ENCODE measurements at places on chromosomes 12 and 14.

DNA sequence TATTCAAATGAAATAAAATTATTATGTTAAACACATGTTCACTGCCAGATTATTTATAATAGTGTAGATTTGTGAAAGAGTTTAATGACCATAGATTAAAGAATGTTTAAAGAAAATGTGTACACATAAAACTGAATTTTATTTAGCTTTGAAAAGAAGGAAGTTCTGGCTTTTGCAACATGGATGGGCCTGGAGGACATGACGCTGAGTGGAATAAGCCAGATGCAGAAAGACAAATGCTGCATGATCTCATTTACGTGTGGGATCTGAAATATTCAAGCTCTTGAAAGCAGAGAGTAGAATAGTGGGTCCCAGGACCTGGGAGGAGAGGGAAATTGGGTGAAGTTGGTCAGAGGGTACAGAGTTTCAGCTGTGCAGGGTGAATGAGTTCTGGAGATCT lies 1261.2 kb downstream of the TMEM121 start:
- DNase-seq = no peak

GRCh38 chr14:105322791-105323556 lies 8.4 kb downstream of the PACS2 start:
- DNase-seq = no peak

DNA sequence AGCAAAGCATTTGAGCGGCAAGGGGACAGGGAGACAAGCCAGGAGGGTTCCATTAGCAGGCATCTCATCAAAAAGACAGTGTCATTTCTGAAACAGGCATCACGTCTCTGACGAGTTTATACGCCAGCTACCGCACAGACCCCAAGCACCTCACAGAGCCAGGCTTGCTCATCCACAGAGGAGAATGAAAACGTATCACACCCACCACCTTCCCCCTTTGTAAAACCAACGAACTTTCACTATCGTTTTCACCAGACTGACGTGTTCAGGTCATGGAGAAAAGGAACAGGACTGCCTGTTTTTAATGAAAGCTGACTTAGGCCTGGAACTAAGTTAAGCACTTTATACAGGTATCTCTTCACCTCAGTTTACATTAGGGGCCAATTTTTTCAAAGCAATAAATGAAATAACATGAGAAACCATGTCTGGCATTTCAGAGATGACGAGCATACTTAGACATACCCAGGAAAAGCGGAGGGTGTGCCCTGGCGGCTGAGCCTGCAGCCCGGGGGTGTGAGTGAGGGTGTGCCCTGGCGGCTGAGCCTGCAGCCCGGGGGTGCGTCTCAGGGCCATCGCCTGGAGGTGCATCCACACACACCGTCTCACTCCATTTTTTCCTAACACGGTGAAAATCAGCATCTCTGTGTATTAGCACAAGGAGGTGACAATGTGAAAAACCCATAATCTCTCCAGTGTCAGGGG lies 41.9 kb downstream of the STX2 start:
- DNase-seq = no peak

DNA sequence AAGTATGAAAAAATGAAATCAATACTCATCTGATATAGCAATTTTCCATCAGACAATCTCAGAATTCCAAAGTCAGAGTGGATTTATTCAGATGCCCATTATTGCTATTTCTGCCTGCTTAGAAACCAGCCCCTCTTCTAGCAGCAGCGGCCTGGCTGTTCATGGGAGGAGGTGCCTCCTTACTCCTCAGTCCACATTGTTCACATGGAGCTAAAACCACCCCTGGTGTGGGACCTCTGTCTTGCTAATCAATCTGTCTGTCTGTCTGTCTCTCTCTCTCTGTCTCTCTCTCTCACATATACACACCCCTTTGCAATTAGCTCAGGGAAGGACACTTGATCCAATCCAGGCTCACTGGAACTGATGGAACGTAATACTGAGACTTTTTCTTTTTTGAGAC lies 176.1 kb downstream of the APAF1 start:
- DNase-seq = no peak

GRCh38 chr14:52950898-52951680 lies at the start of gene FERMT2:
Gene FERMT2, minus strand, starts transcription at chr14:52951050. Its CDS starts 482 bp downstream, at chr14:52950568.
- no peak for DNase-seq

GRCh38 chr12:120932058-120932457 lies 27.9 kb upstream of the SPPL3 start:
- DNase-seq = no peak

All from effector CD4-positive, alpha-beta T cell (primary cell).